ENCODE measurements at places on chromosomes 3 and 15.

DNA sequence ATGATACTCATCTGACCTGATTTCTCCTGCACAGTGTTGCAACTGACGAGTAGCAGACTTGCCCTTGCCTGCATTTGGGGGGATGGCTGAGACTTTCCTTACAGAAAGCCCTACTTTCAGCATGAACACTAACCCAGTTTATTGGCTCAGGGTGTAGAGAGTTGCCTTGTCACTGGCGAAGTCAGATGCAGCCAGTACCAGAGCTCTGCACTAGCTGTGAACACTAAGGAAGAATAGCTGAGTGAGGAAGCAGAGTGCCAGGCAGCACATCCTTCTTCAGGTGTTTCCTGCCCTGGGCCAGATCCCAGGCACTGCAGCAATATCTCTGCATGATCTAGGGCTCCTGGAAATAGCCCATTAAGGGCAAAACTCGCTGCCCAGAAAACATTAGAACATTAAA is 154.0 kb upstream of the SYNPR start:
- no peak for DNase-seq

GRCh38 chr3:52539010-52539653 is 2.7 kb downstream of the UQCC5 start:
- no peak for DNase-seq

GRCh38 chr15:45205192-45205591 is 17.4 kb upstream of the SHF start:
- peak; percentile 81 for DNase-seq

GRCh38 chr15:101609742-101610610 is 42.2 kb downstream of the TM2D3 start:
- DNase-seq: no peak

DNA sequence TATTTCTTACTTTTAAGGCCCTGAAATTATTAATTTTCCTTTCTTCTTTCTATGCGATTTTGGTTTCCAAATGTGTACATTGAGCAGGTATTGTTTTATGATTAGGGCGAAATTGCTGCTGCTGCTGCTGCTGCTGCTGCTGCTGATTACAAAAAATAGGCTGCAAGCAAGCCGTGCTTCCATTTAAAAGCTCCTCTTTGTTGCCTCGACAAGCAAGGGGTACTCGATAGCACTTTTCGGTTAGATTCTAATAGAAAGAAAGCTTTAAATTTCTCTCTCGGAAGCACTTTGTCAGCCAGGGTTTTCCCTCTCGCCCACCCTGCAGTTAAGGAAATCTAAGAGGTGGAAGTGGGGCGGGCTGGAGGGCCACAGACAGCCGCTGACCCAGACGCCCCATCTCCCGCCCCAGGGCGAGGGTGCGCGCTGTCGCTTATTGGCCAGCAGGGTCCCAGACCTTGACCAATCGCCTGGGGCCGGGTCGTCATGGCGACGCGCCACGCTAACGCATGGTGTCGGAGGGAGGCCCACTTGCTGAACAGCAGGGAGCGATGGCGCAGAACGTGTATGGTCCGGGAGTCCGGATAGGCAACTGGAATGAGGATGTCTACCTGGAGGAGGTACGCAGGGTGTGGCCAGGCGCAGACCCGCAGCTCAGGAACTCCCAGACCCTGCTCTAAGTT is at the start of gene CFAP161:
Gene CFAP161 (plus strand): TSS at position 489 of the 680 bp plus-strand sequence. CDS start 60 bp downstream, at position 549.
- peak; percentile 39 for DNase-seq

GRCh38 chr3:150599611-150600297 is 3.4 kb upstream of the SELENOT start:
- DNase-seq: no peak

DNA sequence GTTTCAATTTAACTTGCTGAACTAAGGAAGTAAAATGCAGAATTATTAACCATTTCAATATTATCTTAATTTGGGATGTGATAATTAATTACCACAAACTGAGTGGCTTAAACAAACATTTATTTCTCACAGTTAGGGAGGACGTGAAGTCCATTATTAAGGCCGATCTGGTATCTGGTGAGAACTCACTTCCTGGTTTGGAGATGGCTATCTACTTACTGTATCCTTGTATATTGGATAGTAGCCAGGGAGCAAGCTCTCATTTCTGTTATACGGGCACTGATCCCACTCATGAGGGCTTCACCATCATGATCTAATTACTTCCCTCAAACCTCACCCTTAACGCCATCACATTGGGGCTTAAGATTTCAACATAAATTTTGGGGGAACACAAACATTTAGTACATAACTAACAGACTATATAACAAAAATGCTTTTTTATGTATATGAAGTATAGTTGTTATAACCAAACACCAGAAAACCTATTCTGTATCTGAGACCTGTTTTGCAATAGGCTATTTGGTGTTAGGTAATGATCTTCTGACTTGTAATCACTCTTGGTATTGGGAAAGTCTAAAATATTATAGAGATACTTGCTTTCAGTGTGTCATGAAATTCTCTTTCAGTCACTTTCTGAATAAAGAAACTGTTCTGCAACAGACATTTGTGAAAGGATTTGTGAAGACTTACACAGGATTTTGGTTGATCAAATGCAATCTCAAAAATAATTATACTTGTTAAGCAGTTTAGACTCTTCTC is 4.7 kb upstream of the KPNA4 start:
- DNase-seq: no peak

- peak; percentile 2 for DNase-seq
Measured at GRCh38 chr3:11908981-11909698, 62.5 kb upstream of the TAMM41 start.

GRCh38 chr15:64157599-64158125 is 5.2 kb downstream of the PPIB start:
- DNase-seq: no peak

DNA sequence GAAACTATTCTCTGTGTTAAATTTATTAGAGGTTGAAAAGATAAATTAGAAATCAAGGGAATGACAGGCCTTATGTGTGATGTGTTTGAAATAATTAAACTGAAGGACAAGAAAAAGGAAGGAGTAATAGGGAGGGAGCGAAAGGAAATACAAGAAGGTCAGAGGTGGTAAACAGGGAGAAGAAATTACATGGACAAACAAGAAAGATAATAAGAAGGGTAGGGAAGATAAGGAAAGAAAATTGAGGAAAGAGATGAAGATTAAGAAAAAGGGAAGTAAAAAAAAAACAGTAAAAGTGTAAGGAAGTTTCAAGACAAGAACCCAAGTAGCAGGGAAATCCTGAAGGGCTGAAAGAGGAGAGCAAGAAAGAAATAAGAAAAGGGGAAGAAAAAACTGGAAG is 26.2 kb upstream of the ANXA2 start:
- no peak for DNase-seq

GRCh38 chr15:85494048-85494777 is 113.8 kb downstream of the AKAP13 start:
- no peak for DNase-seq

GRCh38 chr3:37494216-37494615 is 319.8 kb upstream of the LRRFIP2 start:
- DNase-seq: no peak

GRCh38 chr3:86790884-86791549 is 199.9 kb downstream of the VGLL3 start:
- DNase-seq: no peak

DNA sequence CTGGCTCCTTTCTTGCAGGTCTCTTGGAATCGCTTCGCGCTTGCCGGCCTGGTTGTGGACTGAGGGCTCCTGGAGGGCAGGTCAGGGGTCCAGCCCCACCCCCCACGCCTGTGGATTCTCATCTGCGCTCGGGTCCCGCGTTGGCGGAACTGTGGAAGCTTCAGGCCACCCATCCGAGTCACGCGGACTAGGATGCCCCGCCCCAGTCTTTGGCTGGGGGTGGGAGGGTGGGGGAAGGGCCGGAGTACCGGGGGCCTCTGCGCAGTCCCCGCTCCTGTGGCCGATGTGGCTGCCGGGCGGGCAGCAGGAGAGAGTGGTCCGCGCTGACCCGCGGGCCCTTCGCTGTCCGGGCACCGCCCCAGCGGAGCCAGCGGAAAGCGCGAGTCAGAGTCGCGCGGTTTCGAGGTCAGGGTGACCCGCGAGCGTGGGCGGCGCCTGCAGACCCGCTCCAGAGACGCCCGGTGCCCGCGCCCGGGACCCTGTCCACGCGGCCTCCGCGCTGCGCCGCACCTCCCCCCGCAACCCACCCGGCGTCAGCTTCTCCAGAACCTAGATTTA is 114.2 kb downstream of the KLF13 start:
- peak; percentile 42 for DNase-seq

DNA sequence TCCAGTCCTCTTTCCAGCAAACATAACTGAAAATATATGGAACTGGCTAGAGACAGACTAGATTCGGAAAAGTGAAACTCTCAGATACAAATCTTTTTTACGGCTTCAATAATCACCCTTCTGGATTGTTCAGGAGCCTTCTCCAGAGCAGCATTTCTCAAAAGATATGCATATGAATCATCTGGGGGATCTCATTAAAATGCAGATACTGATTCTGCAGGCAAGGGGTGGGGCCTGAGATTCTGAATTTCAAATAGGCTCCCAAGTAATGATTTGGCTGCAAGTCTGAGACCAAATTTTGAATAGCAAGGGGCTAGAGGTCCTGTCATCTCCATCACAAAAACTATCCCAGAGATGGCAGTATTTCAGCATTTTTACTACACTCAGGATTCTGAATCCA is 165.4 kb downstream of the CTNNB1 start:
- DNase-seq: no peak

DNA sequence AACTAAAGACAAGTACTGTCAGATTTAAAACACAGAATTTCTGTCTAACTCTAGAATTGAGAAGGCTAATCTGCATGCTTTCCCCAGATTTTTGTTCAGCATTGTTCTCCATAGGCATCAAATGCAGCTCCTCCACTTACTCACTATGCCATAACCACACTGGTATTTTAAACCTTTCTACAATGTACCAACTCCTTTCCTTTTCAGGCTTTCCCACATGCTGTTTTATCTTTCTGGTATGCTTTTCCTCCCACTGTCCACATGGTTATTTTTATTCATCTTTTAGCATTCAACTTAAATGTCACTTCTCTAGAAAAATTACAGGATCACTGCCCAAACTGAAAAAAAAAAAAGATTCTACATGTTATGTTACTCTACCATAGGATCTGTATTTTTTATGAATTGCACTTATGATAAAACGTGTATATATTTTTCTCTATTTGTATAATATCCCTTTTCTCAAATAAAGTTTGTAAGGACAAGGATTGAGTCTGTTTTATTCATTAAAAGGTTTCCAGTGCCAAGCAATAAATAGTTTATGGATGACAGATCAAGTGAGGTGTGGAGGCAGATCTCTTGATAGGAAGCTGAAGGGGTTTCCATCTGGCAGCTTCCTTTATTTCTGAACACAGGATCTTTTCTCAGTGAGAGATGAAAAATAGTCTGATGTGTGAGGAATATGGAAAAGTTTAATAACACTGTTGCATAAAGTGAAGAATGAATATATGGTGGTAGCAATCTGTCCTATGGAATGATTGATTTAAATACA is 1064.5 kb downstream of the ZPLD1 start:
- DNase-seq: no peak

- DNase-seq: no peak
Measured at GRCh38 chr3:152830245-152830644, 4.7 kb upstream of the P2RY1 start.

GRCh38 chr3:71710906-71711494 is 14.2 kb downstream of the EIF4E3 start:
- DNase-seq: peak; percentile 57

DNA sequence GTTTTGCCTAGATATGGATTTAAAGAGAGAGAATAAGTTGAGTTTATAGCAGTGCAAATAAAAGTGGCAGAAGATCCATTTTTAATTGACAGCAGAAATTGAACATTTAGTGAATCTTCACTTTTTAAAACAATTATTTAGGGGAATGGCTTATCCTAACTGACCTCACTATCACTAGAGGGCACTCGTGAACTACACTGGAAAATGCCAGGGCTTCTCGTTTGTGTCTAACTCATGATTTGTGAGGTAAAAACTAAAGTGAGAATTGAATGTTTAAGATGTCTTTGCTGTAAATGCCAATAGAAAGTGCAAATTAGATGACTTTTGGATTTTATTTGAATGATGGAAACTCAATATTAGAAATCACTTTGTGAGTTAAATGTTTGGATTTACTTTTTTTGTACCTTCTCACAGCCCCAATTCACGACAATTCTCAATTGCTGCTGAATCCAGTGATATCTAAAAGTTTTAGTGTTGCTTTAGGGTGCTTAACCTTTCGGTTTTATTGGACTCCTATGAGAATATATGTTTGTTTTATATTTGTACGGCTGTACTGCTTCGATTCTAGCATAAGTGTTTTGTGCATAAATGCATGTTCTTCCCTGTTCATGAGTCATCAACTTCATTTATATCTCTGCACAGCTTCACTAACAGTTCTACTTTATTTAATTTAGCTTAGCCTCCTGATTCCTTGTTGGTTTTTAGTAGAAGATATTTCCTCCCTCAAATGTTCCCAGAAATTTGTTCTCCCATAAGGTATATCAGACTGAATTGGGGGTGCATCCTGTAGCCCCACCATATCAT is 462.1 kb downstream of the MFSD1 start:
- DNase-seq: peak; percentile 41

DNA sequence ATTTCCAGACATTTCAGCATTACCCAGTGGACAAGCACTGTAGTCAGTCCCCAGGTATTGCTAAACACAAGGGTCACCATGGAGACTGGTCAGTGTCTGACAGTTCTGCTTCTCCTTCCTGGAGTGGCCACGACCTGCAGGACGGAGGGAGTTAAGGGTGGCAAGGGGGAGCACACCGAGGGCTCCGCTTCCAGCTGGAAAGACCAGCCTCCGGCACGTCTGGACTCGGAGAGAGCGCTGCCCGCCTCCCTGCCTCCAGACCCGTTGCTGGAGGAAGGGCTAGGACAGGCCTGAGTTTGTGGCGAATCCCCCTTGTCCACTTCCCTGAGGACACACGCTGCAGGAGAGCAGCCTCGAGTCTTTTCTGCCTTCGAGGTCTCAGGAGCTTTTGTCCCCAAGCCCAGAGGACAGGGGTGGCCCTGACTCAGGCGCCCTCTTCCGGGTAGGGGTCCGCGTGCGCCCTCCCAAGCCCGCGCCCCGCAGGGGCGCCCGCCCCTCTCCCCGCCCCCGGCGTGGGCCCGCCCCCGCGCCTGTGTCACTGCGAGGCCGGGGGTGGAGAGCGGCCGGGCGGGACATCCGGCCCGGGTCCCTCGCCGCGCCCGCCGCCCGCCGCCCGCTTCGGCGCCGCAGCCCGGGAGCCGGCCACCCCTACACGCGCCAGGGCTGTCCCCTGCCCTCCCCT is at the start of gene CHST14:
Gene CHST14 (plus strand): TSS at position 562 of the 682 bp plus-strand sequence. CDS start 230 bp downstream, outside the sequence.
- DNase-seq: peak; percentile 70

DNA sequence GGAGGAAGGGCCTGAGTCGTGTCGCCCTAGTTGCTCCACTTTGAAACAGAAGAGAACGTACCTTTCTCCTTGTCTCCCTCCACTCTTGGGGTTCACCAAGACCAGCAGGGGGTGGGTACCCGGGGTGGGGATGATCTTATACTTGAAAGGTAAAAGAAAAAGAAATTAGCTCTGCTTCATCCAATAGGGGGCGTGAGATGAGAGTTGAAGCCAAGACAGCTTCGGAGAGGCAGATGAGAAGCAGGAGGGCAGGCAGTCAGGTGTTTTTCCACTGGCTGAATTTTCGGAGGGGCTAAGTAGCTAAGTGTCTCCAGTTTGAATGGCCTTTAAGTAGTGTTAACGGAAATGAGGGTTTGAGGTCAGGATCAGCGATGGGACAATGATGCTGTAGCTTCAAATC is 100.4 kb downstream of the DGKG start:
- DNase-seq: peak; percentile 20
